ENCODE measurements at places on chromosomes 16 and 17. TPM values are rescaled to one million over a fixed set of nuclear protein-coding genes. Genes with fewer than 3 reads are reported as not detected.

DNA sequence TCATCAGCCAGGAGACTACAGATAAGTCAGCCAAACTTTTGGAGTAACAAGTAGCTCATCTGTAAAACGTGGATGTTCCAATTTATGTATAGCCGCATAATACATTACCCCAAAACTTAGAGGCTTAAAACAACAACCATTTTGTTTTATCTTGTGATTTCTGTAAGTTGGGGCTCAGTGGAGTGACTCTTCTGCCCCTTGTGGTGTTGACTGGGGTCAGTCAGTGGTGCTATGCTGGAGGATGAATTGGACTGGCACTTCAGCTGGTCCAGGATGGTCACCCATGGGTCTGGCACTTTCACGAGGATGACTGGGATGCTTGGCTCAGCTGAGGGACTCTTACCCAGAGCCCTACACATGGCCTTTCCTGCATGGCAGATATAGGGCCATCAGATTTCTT lies 172.5 kb downstream of the WWOX start:
- no peak for DNase-seq

CHAD gene
- not detected for total RNA-seq

CDH15 gene
- total RNA-seq: 0.51 TPM

MYOCD gene
- 1.4 TPM for total RNA-seq

GRCh38 chr17:76560877-76561221 lies 21.0 kb downstream of the PRCD start:
- DNase-seq: no peak

DNA sequence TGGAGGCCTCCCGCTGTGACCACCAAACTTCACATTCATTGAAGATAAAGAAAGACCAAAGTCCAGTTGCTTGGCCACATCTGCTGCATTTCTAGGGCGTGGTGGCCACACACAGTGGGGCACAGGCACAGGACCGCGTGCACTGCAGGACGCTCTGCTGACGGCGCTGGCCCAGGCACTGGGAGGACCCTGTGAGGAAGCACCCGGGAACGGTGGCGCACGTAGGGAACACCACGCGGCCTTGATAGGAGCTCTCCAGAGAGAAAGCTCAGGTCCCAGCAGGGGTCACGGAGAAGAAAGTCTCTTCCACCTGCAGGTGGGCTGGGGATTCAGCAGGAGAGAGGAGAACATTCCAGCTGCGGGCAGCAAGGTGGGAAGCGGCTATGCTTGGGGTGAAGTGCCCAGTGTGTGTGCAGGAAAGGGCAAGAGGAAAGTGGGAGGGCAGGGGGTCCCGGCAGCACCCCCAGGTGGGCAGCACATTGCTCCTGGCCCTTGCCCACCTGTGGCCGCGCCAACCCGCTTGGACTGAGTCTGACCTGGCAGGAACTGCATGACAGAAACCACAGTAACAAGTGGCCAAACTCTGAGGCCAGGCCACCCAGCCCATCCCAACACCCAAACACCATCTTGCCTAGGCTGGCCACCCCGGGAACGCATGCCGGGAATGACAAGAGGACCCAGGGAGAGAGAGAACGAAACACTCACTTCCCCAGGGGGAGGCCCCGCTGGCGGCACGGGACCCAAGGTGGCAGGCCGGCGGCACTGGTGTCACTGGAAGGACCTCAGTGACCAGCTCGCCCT lies 32.8 kb downstream of the TBC1D16 start:
- DNase-seq: no peak

- no peak for DNase-seq
These were observed 20.2 kb downstream of the CDIPT start for GRCh38 chr16:29842732-29843346.

DNA sequence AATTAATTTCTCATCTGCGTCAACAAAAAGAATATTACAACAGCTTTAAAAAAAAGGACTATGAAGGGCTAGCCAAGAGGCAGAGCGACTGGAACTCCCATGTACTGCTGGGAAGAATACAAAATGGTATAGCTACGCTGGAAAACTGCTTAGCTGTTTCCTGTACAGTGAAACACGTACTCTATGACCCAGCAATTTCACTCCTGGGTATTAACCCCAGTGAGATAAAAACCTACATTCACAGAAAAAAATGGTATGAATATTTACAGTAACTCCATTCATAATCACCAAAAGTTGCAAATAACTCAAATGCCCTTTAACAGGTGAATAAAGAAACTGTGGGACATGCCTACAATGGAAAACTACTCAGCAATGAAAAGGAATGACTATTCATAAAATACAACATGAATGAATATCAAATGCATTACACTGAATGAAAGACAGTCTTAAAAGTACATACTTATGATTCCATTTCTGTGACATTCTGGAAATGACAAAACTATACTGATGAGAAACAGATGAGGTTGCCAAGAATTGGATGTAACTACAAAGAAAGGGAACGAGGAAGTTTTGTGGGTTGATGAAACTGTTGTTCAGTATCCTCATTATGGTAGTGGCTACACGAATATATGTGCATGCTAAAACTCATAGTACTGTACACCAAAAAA lies 27.6 kb downstream of the CMTM4 start:
- DNase-seq: no peak

DNA sequence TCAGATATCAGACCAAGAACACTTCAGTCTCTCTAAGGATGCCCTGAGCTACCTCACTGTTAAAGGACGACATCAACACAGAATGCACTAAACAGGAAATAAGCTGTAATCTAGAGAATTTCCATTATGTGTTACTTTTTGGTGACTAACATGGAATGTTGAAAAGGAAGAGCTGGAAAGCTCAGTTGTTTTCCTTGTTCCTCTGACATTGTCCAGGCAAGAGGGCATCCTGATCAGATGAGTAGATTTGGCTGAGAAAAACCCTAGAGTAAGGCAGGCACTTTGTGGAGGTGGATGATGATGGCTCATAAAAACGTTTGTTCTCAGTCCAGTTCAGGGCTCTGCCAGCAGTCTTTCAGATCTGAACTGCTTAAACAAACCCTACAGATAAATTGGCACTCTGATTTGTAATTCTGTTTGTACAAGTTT lies 34.0 kb downstream of the DGKE start:
- DNase-seq: no peak

KRT28 gene
- not detected for total RNA-seq
